Activated naive CD4-positive, alpha-beta T cell treated with Interleukin-2 at 50 U/mL for 16 hours (primary cell): ENCODE measurements at places on chromosomes 2 and 18.

DNA sequence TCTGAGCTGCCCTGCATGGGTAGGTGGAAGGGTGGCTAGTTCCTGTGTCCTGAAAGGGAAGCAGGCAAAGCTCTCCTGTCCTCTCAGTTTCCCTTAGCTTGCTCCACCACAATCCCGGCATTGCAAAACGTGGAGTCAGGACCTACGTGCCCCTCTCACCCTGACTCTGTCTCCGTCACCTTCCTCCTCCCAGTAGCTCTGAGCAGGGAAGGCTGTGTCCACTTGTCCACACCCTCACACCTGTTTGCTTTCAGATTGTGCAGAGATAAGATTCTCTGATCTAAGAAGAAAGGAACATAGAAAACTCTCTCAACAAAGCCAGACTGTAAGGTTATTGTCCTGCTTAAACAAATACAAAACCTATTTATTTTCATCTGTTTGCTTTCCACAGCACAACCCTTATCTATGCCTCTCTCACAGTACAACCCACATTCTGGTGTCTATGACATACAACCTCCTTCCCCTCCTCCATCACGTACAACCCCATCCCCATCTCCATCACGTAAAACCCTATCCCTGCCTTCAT is 79.0 kb downstream of the ALPK2 start:
- no peak for DNase-seq

DNA sequence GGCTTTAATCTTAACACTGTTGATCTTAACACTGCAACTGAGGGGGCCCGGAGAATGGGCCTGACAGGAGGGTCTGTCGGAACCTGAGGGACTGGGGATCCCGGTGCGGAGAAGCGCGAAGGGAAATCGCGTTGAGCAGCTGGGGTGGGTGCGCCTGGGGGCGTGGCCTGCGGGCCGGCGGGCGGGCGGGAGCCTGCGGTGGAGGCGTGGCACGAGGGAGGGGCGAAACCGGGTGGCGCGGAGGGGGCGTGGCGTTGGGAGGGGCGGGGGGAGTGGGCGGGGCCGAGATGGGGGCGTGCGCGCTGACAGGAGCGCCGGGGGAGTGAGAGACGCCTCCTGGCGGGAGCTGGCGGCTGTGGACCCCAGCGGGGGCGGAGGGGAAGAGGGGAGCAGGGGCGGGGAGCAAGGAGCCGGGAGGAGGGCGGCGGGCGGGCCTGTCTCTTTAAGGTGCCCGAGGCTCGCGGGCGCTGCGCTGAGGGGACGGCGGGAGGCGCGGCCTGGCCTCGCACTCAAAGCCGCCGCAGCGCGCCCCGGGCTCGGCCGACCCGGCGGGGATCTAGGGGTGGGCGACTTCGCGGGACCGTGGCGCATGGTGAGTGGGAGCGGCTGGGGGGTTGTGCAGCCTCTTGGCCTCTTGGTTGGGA is at the start of gene TWSG1:
Gene TWSG1 (plus strand): TSS at position 445 of the 644 bp plus-strand sequence. CDS start 2,457 bp downstream, outside the sequence.
- peak; percentile 91 for DNase-seq

DNA sequence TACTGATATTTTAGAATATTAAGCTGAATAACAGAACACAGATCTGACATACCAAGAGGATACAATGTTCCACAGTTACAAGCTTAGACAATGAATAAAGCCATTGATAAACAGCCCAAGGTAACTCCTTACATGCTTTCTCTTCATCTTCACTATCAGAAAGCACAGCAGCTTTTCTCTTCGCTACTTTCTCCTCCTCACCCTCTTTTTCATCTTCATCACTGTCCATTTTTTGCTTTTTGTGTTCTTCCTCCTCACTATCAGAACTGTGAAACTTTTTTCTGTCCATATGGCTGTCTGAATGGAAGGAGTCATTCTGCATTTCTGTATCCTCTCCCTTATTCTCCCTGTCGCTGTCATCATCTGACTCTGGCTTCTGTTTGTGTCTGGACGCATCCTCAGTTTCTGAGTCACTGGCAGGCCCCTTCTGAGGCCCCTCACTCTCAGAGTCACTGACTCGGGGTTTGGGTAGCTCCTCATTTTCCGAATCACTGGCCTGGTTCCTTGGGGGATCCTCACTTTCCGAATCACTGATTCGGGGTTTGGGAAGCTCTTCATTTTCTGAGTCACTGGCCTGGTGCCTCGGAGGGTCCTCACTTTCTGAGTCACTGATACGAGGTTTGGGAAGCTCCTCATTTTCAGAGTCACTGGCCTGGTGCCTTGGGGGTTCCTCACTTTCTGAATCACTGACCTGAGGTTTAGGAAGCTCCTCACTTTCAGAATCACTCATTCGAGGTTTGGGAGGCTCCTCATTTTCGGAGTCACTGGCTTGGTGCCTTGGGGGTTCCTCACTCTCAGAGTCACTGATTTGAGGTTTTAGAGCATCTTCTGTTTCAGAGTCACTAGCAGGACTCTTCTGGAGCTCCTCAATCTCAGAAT is 21.5 kb downstream of the IWS1 start:
- DNase-seq = no peak

DNA sequence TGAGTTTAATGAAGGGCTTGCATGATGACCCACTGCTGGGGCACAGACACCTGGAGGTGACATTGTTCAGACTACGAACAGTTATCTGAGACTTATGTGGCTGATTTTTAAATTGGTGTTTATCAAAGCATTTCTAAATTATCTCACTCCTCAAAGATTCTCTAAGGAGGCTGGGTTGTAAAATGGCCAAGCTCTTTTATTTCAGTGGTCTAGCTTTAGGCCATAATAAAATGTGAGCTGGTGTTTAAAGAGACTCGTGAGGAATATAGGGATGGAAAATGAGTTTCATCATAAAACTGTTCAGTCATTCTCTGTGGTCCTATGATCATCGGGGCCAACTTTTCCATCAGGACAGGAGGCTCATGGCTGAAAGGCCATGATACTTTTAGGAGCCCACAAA is 93.4 kb downstream of the SPP2 start:
- no peak for DNase-seq

DNA sequence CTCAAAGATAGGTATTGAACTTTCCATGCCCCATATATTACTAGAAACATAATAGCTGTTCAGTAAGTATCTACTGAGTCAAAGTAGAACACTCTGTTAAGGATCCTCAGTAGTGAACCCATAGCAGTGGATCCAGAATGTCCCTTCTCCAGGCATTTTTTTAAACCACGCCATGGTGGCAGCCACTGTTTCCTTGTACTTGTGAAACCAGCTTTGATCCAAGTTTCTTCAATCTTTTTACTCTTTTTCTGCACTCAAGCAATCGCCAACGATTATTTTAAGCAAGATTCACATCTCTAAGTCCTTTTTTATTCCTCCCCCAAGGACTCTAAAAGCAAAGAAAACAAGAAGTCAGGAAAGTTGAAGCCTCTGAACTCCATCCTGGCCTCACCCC is 291.2 kb upstream of the SLC14A2 start:
- no peak for DNase-seq

- no peak for DNase-seq
Observed at GRCh38 chr2:225164401-225165050, 122.3 kb upstream of the DOCK10 start.

- DNase-seq = no peak
Observed at GRCh38 chr2:125313806-125314205, 1288.7 kb downstream of the CNTNAP5 start.

GRCh38 chr2:182245963-182246362 is 180.9 kb downstream of the PDE1A start:
- no peak for DNase-seq

DNA sequence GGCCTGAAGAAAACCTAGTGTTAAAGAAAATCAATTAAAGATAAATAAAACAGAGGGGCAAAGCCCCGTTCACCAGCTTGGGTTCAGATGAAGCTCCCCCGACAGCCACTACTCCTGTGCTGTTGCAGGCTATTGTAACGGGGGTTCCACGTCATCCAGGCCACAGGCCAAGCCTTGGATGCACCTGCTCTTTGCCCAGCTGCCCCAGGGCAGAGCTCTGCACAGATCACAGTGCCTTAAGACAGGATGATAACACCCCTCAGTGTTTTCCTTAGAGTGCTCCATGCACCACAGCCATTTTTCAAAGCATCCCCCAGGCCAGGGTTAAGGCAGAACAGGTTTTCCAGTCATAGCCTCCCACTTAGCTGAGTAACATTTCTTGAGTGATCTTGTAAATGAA is 32.0 kb downstream of the FASTKD2 start:
- no peak for DNase-seq

- DNase-seq = no peak
Observed at GRCh38 chr2:28155627-28156026, 237.0 kb upstream of the FOSL2 start.

DNA sequence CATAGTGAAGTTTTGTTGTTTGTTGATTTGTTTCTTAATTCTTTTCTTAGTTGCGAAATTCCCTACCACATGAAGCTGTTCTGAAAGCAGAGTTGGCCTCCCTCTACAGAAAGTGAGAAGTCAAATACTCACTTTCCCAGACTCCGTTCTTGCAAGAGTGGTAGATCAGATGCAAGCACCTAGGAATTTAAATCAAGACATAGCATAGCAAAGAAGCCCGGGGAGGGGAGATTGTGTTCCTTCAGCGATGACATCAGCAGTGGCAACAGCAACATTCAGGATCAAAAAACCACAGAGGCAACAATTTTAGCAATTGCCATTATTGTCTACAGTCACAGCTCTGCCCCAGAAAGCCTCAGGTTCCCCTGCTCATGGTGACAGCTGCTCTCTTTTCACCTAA is 580.0 kb downstream of the RNF144A start:
- no peak for DNase-seq

- peak; percentile 36 for DNase-seq
Observed at GRCh38 chr2:192194866-192195547, at the start of gene TMEFF2. Gene TMEFF2, minus strand, starts transcription at chr2:192194933. Its CDS starts 409 bp downstream, at chr2:192194524.

- no peak for DNase-seq
Observed at GRCh38 chr2:160469621-160470204, 23.9 kb downstream of the RBMS1 start.

- DNase-seq = no peak
Observed at GRCh38 chr2:220815698-220816097, 756.4 kb downstream of the EPHA4 start.

DNA sequence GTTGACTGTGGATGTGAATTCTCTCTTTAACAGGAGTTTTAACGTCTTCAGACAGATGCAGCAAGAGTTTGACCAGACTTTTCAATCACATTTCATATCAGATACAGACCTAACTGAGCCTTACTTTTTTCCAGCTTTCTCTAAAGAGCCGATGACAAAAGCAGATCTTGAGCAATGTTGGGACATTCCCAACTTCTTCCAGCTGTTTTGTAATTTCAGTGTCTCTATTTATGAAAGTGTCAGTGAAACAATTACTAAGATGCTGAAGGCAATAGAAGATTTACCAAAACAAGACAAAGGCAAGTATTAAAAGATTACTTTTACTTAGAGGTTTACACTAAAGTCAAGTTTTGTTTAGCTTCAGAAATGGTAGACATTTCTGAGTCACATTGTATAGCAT is 30.2 kb upstream of the TYMS start:
- DNase-seq = no peak

DNA sequence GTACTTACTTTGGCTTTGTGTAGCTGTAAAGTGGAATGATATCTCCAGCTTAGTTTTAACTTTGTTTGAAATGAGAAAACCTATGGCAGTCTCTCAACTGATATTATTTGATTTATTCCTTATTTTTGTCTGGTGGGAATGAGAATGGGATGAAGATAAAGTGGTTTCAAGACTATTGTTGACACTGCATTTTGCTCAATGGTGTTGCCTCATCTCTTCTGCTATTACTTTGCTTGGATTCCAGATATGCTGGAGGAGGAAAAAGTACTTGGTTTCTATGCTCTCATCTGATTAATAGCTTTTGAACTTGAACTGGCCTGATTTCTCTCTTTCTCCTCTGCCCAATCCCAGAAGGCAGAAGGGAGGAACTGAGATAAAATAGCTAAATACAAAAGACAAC is 198.2 kb downstream of the CTNNA2 start:
- DNase-seq = no peak

DNA sequence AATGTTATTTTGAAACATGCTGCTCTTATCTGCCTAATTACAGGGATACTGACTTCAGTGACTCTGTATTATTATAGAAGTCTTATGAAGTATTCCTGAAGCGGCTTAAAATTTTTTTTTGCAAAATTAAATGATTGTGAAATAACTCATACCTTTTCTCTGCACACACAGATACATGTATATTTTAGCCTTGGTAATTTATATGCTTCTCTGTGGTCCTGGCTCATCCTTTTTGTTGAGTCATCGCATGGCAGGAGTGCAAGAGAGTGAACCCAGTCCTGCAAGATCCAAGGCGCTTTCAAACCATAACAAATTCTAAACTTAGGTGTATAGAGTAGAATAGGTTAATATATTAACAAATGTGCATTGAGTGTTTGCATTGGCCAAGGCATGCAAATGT is 8.6 kb downstream of the CCNT2 start:
- no peak for DNase-seq

- peak; percentile 59 for DNase-seq
Observed at GRCh38 chr2:136117391-136117841, 533 bp downstream of the CXCR4 start.

DNA sequence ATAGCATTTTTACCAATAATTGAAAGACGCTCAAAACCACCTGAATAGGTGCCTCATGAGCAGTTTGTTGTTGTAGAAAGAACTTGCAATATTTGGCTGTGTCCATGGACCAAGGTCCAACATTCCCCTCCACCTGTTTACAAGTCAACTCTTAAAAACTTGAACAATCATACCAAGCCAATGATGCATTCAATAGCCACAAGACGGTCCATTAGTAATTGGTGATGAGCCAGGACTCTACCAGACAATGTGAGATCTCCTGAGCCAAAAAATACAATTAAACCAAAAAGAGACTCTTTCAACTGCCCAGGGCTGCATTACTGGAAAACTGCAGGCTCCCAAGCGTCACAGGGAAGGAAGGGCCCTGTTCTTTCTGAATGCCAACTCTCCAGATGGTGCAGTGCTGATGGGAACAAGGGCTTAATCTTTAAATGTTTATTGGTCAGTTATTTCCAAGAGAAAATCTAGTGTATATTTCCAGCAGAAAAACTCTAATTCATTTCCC is 118.8 kb upstream of the EPB41L3 start:
- DNase-seq = no peak

DNA sequence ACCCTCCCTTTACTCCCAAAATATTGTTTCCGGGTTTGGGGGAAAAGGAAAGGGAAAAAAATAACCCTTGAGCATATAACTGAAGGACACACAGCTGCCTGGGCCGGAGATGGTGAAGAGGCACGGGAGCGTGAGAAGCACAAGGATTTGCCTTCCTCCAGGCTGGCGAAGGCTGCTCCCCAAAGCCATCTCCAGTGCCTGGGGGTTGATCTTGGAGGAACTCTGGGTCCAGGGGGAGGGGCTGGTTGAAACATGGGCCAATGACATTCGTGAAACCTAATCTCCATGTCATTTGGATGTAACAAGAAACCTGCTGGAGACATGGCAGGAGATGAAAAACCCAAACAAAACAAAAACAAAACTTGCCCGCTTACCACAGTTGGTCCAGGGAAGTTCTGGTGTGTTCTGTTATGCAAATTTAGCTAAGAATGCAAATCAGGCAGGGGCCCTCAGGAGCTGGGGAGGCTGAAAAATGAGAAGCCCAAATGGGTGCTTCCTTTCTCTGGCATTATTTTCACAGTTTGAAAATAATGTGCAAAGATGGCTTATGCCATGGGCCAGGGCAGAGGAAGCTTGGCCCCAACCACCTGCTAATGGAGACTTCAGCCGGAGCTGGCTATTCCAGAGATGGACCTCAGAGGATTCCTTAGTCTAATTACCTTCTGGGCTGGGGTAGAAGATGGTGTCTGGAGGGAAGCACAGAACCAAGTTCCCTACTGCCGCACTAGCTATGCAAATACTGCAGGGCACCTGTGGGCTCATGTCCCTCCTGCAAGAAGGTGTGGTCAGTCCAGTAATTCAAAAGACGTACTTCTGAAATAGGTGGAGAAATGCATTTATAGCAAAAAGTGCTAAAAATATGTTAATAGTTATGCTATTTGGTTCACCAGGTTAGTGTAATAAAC is 180.9 kb downstream of the BCL2 start:
- peak; percentile 15 for DNase-seq

GRCh38 chr18:8153887-8154583 is 455.2 kb upstream of the RAB12 start:
- no peak for DNase-seq
